ENCODE measurements at places on chromosomes 3 and 15.

GRCh38 chr15:100794008-100794407, 85.6 kb upstream of the ALDH1A3 start:
- DNase-seq, result no peak

- no peak for DNase-seq
These were observed 744.0 kb upstream of the SGO1 start for GRCh38 chr3:20930034-20930433.

- DNase-seq, result no peak
These were observed 77.2 kb downstream of the CD200R1L start for GRCh38 chr3:112769286-112769978.

DNA sequence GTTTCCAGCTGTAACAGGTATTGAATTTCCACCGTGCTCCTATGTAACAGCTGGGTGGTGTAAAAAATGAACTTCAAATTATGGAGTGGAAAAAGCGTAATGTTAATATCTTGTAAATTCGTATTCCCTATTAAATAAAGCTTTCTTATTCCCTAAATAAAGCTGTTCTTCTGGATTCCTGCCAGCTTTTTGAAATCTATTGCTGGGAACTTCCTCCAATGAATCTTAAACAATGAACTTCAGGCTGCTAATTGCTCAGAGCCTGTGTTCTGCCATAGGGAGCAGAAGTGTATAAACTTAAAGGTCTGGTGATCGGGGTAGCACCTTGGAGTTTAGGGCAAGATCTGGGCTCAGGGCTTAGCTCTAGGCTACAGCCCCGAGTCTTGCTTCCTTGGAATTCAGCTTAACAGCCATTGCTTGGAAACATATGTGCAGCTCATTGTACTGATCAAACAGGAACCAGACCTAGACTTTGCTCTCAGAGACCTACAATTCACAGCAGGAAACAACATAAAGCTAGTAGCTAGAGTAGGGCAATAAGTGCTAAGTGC, 1.4 kb downstream of the ARL14 start:
- no peak for DNase-seq

- no peak for DNase-seq
These were observed 20.1 kb downstream of the TIPARP start for GRCh38 chr3:156694536-156694935.

GRCh38 chr15:40844696-40845030, 815 bp downstream of the SPINT1 start:
- no peak for DNase-seq

GRCh38 chr15:45391746-45392583, 13.6 kb upstream of the GATM start:
- DNase-seq, result no peak

DNA sequence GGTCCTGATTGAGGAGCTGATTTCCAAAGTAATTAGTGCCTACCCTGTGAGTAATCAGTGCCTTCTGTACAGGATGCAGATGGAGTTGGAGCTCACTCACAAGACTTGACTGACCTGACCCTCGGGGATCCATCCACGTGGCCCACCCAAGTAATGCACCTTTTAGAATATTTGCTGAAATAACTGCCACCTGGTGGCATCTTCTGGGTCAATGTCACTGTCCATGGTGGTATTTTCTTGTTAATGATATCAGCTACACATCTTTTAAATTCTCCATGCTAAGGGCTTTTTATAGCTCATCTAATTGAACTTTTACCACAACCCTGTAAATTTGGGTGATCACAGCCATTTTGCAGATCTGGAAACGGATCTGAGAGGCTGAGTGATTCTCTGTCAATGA, 74.3 kb upstream of the ANKRD34C start:
- no peak for DNase-seq

DNA sequence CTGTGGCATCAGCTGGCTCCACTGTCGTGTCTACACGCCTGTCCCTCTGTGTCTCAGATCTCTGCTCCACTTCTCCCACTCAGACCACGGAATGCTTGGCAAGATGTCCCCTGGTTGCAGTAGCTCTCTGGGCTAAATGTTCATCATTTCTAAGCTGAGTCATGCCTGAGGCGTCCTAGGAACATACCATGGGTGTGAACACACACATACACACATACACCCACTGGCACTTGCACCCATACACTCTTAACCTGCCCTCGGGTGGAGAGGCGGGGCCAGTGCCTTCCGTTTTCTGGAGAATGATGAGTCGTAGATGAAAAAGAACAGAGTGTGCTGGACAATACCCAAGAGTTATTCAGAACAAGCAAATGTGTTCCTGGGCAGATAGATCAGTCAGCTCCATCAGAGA, 72.4 kb downstream of the SENP2 start:
- DNase-seq, result no peak

GRCh38 chr15:69034352-69034751, 19.9 kb downstream of the NOX5 start:
- DNase-seq, result no peak

DNA sequence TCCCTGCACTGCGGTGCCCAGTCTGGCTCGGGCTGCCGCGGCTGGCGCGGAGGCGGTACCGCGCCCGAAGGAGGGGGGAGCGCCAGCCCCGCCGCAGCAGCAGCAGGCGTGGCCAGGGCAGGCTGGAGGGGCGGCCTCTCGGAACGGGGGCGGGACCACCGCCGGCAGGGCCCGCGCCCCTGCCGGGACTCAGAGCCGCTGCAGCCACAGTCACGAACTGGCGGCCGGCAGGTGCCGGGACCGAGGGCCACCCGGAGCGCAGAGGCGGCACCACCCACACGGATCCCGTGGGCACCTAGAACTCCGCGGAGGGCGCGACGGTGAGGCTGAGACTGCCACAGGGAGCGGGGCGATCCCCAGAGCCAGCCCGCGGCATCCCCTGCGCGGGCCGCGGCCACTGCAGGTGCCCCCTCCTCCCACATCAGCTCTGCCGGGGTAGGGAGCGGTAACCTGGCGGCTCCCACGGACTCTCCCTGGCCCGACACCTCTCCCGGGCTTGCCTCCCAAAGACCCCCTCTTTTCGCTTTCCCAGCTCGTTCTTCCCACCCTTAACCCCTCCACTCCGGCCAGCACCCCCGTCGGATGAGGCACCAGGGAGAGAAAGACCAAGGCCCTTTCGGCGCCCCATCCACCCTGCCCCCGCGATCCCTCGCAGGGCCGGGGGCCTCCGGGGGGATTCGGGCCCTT, at the start of gene VWA5B2:
Gene VWA5B2 (plus strand): TSS at position 192 of the 687 bp plus-strand sequence. CDS start 944 bp downstream, outside the sequence.
- DNase-seq, result peak; percentile 65

DNA sequence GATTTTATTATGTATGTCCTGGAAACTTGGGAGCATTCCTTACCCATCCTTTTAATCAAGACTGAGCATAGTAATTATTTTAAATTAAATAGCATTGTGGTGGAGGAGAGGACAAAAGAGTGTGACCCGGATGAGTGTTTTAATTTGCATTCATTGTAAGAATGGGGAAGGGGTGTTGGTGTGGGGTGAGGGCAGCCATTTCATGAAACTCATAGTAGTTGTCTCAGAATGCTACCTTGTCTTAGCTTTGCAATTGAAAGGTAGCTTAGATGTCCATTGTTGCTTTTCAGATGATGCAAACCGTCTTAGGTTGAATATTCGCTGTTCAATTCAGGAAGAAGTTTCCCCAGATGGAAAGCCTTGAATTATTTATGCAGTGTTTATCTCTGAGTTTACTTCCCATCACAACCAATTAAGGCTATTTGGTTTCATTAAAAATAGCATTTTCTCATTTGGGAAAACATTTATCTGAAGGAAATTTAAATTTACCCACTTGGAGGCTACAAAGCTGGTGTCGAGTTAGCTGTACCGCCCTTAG, 328.4 kb downstream of the FEZF2 start:
- DNase-seq, result no peak

GRCh38 chr15:85559530-85559929, 179.1 kb downstream of the AKAP13 start:
- DNase-seq, result no peak

GRCh38 chr3:169118666-169119370, 544.7 kb downstream of the MECOM start:
- DNase-seq, result no peak

DNA sequence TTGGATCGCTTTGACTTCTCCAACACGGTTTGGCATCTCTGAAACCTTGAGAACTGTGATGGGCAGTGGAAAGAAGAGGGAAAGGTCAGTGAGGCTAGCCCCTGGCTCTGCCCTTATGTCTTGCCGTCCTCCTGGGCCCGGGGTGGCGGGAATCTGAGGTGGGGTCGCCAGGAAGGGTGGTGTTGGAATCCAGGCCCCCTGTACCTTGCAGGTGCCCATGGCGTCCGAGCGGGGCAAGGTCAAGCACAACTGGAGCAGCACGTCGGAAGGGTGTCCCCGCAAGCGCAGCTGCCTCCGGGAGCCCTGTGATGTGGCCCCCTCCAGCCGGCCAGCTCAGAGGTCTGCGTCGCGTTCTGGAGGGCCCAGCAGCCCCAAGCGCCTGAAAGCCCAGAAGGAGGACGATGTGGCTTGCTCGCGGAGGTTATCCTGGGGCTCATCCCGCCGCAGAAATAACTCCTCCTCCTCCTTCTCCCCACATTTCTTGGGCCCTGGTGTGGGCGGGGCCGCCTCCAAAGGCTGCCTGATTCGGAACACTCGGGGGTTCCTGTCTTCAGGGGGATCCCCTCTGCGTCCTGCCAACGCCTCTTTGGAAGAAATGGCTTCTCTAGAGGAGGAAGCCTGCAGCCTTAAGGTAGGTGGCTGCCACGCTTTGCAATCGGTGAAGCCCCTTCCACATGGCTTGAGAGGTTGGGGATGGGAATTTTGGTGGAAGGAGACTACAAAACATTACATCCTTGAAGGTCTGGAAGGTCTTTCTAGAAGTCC, 907 bp downstream of the TATDN2 start:
- peak; percentile 34 for DNase-seq

DNA sequence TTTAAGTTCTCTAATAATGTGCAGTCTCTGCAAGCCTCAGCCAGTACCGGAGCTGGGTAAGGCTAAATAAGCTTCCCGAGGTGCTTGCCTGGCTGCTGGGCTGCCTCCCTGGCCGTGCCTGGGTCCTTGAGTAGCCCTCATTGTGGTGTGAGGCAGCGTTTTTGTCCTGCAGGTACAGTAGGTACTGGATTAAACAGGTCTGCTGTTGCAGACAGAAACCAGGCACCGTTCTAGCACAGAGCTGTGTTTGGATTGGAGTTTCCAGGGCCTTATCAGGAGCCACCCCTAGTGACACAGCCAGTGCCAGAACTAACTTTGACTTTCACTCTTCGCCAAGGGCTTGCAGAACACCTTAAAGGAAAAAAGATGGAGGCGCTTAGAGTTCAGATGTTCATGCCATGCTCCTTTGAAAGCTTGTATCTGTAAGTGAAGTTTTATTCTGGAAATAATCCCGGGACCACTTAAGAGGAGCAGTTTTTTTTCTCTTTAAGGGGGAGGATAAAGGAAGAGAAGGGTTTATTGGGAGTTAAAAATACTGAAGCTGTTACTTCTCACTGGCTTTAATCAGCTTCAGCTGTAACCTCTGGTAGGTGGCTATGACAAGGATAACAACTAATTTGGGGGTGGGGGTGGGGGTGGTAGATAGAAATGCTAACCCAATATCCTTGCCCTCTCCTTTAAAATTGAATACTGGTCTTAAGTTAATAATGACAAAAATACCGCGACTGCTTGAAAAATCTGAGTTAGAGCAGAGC, 126.8 kb downstream of the MITF start:
- no peak for DNase-seq

DNA sequence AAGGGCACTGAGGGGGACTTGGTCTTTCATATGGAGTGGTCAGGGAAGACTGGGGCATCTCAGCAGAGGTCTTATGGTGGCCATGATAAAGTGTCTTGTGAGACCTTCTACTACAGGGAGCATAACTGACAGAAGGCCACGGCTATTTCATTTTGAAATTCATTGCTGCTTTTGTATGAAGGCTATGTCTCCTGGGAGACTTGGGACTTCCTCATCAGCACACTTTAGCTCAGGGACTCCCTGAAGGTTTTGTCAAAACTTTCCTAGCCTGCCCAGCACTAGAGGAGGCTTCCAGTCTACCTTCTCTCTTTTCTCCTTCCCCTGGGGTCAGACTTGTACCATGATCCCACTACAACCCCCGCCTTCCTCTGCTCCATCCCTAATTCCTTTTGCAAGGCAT, 77.2 kb upstream of the RASGRF1 start:
- no peak for DNase-seq

GRCh38 chr3:53102601-53103147, 27.6 kb downstream of the RFT1 start:
- DNase-seq, result no peak

DNA sequence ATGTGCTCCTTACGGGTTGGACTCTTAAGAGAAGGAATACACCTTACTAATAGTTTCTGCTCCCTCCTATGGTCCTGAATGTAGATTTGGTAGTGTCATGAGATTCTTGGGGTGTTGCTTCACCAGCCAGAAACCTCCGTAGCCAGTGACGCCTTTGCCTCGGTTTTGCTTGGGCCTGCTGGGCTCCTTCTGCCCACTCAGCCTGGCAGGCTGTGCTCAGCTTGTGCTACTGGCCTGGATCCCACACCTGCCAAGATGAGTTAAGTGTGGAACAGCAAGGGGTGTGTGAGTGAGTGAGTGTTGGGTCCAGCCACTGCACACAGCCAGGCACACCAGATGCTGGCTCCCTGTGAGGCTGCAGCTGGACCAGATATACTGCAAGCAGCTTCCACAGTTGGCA, 560.1 kb downstream of the NLGN1 start:
- DNase-seq, result no peak

DNA sequence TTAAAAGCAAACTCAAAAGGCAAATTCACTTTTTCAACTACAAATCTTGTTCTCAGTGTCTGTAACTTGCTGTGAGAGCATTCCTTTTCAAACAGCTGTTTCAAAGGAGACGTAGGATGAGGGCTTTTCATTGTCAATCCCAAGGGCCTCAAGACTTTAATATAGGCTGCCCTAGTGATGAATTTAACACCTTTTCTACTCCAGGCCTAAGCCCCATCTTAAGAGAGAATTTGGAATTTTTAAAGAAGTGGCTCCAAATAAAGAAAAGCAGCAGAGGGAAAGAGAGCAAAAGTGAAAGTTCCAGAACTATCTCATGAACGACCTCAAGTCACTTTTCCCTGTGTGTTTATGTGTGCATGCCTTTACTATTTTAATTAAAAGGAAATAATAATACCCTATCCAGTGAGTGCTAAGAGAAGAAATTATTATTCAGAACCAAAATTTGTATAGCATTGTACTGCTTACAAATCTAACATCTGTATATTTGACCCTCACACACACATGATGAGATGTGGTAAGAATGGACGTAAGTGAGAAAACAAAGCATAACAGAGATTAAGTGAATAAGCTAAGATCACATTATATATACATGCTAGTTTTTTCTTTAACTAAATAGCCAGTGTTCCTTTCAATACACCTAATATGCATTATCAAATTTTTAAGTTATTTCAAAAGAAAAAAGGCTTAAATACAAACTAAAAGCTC, 196.4 kb downstream of the VGLL3 start:
- no peak for DNase-seq

GRCh38 chr15:100999369-100999768, 80.2 kb downstream of the LRRK1 start:
- no peak for DNase-seq

GRCh38 chr15:71069693-71070092, 45.6 kb upstream of the THSD4 start:
- DNase-seq, result no peak
